ENCODE measurements at places on chromosomes 3 and 15. TPM values are rescaled to one million over a fixed set of nuclear protein-coding genes. Genes with fewer than 3 reads are reported as not detected.

The TRMT10C gene
- 24.4 TPM for total RNA-seq

The CNTN3 gene
- 12.7 TPM for total RNA-seq

The PIERCE2 gene
- 4.7 TPM for total RNA-seq

The KNG1 gene
- not detected for total RNA-seq

The GMPPB gene
- total RNA-seq: 31.2 TPM

The TGM4 gene
- total RNA-seq: not detected

The CCR1 gene
- total RNA-seq: 0.11 TPM

Measured in progenitor cell of endocrine pancreas (in vitro differentiated cells).